Fibroblast of upper back skin (primary cell): ENCODE measurements at places on chromosomes 4 and X.
A peak's percentile ranks its signal among the peaks of the same experiment; 100 is the strongest.

GRCh38 chr4:4824232-4824631 lies 35.2 kb upstream of the MSX1 start:
- no peak for DNase-seq

DNA sequence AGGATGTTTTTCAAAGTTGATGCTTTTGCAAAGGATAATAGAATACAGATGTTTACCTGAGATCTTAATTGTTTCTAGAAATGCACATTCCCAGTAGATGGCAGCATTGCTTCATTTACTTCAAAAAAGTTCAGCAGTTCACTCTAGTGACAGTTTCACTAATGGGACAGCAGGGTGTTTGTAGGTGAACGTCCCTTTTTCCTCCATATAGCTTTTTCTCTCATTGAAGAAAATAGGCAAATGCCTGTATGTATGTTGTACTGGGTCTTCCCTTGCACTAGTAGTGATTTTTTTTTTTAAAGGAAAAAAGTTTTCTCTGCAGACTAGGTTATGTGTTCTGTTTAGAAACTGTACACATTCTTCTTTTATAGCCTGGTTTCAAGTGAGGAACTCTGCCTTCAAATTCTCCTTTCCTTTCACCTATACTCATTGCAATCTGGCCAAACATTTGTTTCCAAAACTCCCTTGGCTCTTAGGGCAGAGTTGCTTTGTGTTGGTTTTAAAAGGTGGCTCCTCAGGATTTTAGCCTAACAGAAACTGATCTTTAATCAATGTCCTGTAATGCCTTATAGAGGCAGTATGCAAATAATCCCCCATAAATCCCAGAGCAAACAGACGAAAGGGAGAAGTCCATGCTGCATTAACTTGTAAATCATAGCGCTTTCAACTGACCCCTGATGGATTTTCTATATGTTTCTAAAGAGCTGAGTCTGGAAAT lies 86.3 kb downstream of the EGF start:
- peak; percentile 67 for DNase-seq

DNA sequence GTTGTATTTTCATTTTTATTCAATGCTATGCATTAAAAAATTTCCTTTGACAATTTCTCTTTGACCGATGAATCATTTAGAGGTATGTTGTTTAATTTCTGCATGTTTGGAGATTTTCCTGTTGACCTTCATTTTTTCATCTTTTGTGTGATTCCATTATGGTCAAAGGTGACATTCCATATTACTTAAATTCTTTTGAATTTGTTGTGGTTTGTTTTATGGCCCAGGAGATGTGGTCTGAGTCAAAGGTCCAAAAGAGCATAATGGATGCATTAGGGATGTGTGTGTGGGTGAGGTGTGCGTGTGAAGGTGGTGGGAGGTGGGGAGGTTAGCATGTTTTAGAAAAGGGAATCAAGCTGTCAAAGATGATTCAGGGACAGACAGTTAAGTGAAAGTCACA lies 76.0 kb upstream of the GIMD1 start:
- DNase-seq, result peak; percentile 83

DNA sequence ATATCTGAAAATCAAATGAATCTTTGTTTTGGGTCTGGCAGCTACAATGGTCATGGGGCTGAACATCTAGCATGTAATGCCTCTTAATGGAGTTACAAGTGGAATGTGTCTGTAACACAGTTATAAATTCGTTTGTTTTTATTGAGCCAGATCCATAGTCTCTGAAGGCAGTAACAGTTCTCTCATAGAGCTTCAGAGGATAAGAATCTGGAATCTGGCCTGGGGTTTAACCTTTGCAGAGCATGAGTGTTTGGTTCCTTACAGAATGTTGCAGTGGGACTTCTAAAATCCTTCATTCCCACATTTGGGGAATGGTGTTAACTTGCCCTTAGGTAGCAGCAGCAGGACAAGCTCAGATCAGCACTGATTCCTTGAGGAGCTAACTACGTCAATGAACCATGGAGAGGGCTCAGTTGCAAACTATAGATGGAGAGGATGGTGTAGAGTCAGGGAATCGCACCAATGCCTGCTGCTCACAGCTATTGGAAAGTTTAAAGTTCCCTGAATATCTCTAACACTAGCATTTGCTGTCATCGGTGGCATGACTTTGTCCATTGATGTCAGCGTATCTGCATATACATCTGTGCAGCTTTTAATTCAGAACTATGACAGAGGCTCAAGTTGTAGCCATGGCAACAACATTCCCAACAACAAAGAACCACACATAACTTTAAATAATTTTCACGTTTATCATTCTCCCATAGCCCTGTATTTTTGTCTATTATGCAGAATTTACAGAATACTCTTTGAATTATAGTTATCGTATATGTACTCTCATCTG lies 72.2 kb downstream of the RASGEF1B start:
- DNase-seq, result no peak

DNA sequence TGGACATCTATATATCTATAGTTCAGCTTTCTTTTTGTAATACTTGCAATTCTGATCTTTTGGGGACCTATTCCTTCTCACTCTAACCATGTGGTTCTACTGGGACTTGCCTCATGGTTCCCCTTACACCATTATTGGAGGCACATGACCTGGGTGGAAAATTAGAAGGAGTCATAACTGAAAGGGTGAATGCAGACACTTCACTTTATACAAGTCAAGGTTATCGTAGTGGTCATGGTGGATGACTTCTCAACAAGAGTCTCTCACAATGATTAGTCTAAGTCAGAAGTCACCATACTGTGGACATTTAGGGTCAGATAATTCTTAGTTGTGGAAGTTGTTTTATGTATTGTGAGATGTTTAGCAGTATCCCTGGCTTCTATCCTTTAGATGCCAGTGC lies 10.5 kb upstream of the EIF4E start:
- DNase-seq, result no peak

DNA sequence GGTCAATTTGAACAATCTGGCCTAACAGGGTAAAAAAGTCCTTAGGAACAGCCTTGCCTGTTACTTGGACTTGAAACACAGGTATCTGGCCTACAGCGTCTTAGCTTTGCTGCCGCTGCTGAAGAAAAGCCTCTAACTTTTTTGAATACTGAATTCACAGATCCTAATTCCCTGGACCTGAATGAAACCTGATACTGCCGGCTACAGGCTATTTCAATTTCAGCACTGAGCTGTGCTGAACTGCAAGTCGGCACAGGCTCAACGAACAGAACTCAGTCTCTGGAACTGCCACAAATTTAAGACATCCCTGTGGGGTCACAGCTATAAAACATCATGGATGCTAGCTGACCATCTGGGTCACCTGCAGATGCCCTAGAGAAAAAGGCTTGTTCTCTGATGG lies 7.2 kb downstream of the NR0B1 start:
- peak; percentile 21 for DNase-seq

DNA sequence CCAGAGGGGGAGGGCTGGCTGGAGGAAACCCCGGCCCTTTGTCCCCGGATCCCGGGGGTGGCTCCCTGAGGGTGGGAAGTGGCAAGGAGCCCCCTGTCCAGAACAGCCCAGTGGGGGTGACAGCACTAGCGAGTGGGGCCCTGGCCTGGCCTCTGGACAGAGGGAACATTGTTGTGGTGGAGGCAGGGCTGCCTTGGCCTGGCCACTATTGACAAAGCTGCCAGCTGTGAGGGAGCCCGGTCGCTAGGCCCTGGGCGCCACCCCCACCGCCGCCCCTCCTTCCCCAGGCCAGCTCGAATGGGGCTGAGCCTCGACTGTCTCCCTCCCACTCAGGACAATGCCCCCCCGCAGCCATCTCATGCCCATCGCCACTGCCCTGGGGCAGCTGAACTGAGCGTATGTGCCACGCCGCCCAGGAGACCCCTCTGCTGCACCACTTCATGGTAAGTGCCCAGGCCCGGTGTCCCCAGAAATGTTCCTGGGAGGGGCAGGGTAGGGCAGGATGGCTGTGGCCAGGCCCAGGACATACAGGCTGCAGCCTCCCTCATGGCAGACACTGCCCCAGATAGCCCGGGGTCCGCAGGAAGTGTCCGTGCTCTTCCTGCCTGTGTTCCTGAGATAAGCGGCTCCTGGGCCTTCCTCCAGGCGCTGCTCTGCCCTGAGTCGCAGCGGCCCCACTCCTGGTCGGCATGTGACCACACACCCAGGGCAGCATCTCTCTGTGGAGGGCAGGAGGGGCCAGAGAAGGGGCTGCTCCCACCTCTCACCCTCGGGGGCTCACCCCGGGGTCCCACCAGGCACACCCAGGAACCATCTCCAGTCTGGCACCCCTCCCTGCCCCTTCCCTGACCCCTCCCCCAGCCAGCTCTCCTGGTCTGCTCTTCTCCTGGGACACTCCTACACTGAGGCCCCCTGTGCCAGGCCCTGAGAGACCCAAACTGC lies 1.4 kb downstream of the PLXNB3 start:
- no peak for DNase-seq

GRCh38 chrX:32582729-32583128 lies 628.6 kb downstream of the DMD start:
- no peak for DNase-seq

GRCh38 chr4:158884280-158884679 lies 115.5 kb downstream of the FNIP2 start:
- peak; percentile 41 for DNase-seq

DNA sequence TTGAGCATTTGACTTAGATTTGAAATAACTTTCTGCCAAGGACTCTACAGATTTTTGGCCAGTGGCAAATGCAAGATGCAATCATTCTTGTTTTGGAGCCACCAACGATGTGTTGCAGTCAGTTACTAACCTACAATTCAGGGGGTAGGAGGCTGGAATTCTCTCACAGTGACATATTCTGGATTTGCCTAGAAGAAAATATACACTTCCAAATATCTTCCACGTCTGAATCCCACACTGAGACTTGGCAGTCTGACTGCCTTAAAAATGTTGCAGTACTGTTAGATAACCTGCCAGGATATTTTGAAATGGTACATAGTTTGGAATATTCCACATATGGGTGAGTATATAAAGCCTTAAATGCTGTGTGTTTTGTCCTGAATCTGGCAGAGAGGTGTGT lies 27.6 kb upstream of the AGTR2 start:
- DNase-seq, result no peak

DNA sequence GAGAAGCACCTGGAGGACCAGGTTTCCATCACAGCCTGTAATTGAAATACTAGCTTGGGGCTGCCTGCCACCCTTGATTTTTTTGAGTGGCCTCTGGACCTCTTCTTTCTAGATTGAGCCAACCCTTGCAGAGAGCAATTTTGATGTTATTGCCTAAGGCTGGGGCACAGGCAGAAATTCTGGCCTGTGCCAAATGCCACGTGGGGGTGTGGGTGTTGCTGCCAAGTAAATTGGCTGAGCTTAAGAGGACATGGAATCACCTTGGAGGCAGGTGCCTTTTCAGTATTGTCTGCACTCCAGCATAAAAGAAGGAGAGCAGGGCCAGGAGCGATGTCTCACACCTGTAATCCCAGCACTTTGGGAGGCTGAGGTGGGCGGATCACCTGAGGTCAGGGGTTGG lies 286.1 kb upstream of the PRPS2 start:
- DNase-seq, result no peak
